ENCODE measurements at places on chromosomes 7 and 10.
A peak's percentile ranks its signal among the peaks of the same experiment; 100 is the strongest.

DNA sequence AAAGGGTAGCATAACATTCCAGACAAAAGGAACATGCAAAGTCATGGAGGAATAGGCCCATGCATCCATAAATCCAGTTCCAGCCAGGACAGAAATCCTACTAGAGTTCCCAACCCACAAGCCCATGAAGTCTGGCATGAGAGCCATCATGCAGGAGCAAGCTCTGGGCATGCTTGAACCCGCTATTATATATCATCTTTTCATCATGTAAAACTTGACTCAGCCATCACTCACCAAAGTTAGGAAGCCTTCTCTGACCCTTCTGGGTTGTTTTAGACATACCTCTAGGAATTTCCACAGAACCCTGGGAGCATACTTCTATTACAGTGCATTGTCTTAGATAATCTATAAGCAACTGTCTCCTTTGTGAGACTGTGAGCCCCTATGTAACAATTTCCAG lies 293.0 kb upstream of the NPSR1 start:
- no peak for DNase-seq

DNA sequence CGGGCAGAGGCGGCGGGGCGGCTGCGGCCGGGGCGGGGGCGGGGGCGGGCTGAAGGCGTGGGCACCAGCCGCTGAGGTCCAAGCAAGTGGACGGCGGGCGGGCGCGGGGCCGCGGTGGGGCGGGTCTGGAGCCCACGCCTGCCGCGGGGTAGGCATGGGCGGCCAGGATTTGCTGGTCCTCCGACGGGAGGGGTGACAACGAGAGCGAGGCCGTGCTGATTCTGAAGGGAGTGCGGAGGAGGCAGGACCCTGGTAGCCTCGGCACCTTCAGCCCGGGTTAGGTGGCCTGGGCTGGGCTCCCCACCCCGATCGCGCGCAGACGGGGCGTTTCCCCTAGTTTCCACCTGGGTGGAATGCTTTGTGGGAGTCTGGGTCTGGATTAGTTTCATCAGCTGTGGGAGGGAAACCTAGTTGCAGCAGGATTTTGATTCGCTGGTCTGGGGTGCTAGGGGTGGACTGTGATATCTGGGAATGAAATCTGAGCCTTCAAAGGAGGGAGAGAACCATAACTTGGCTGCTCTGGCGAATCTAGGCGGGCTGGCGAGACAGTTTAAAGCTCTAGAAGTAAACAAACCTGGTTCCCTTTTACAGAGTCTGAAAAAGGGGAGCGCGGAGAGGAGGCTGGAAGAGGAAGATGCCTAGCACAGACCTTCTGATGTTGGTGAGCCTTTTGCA lies 609 bp downstream of the SGPL1 start:
- peak; percentile 43 for DNase-seq

DNA sequence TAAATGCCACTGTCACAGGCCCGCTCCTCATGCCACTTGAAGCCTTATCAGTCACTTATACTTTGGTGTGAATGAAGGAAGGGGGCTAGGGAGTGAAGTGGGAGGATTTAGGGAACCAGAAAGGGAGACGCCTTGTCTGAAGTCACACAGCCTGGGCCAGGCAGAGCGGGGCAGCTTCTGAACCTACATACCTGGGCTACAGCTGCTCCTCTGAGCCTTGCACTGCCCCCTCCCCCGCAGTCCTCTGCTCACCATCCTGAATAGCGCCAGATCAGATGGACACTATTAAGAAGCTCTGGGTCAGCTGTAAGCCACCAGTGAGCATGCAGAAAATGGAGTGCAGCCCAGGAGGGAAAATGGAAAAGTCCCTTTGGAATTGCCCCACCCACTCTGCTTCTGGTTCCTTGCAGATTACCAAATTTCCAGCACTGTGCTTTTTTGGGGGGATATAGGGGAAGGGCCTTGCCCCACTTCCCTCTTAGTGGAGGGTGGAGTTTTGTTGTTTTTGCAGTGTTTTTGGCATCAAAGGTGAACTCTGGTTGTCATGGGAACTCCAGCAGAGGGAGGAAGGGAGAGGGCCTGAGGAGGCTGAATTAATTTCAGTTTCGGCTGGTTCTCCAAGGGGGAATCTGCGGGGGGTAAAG lies 35.0 kb upstream of the ADCYAP1R1 start:
- DNase-seq: no peak

GRCh38 chr7:71096351-71096750 lies 35.6 kb upstream of the GALNT17 start:
- DNase-seq: no peak

- no peak for DNase-seq
Measured at GRCh38 chr7:10838228-10838627, 135.4 kb upstream of the PHF14 start.

Data from NCI-H345 (cell line).